ENCODE measurements at places on chromosomes 5 and 9. TPM values are rescaled to one million over a fixed set of nuclear protein-coding genes. Genes with fewer than 3 reads are reported as not detected.

The PCDHB3 gene
- total RNA-seq, result 4.6 TPM

DNA sequence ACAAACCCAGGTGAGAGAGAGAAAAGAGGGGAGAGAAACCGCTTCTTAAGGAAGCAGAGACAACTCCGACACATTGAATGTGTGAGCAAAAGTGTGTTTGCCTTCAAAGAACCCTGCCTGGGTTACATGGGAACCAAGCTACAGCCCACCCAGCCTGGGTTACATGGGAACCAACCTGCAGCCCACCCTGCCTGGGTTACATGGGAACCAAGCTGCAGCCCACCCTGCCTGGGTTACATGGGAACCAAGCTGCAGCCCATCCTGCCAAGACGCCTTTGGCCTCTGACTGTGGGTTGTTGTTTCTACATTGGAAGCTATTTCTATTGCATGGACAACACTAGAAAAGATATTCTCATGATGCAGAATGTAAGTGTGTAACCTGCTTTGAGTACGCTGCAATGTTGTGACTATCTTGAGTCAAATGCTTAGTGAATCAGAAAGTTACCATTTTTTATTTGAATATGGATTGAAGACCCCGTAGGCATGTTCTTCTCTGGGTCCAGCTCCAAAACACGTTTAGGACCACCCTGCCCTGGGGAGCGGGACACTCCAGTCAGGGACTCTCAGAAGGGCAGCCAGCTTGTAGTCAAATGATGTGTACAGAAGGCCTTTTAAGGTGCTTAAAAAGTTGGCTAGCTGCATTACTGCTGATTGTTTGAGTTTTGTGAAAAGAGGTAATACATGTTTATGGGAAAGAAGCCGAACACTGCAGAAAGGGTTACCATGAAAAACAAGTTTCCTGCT lies 39.1 kb upstream of the UNC5A start:
- no peak for DNase-seq

DNA sequence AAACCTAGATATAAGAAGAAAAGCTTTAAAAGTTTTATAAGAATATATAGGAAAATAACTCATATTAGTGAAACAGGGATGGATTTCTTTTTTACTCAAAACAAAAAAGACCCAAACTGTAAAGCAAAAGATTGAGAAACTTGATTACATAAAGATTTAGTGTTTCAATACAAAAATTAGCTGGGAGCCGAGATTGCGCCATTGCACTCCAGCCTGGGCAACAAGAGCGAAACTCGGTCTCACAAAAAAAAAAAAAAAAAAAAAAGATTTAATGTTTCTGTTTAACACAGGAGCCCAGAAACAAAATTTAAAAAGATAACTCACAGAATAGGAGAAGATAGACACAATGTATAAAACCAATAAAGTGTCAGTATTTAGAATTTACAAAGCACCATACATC lies 45.2 kb downstream of the CDC14B start:
- no peak for DNase-seq

- no peak for DNase-seq
These were observed 42.9 kb downstream of the OR2K2 start for GRCh38 chr9:111287127-111287526.

DNA sequence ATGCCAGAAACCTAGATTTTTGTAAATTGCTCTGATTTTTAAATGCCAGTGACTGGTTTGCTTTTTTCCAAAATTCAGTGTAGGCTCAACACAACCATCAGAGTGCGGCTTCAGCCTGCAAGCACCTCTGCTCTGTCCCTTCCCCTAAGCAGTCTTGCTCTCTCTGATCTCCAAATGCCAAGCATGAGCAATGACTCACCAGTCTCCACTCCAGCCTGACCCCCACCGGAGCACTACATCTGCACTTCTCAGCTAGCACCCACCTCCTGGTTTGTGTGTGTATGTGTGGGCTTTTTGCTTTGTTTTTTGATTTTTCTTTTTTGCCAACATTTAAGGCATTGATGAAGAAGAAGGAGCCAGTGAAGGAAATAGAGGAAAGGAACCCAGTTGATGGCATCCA lies 61.4 kb upstream of the ADRA1B start:
- DNase-seq, result no peak

GRCh38 chr5:125059255-125060002 lies 313.0 kb upstream of the ZNF608 start:
- DNase-seq, result no peak

DNA sequence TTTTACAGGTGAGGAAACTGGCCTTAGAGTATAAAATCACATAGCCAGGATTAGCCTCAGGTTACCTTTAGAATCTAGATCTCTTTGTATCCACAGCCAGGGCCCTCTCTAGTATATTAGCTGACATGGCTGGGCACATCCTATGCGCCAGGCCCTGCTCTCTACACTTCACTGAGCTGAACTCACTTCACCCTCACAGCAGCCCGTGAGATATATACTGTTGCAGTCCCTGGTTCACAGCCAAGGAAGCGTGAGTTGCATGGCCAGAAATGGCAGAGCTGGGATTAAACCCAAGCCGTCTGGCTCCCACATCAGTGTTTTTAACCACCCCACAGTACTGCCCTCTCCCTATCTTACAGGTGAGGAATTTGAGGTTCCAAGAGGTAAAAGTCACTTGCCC lies 58.4 kb downstream of the DAB2IP start:
- DNase-seq, result no peak

GRCh38 chr9:92729735-92730155 lies 34.9 kb downstream of the BICD2 start:
- no peak for DNase-seq

DNA sequence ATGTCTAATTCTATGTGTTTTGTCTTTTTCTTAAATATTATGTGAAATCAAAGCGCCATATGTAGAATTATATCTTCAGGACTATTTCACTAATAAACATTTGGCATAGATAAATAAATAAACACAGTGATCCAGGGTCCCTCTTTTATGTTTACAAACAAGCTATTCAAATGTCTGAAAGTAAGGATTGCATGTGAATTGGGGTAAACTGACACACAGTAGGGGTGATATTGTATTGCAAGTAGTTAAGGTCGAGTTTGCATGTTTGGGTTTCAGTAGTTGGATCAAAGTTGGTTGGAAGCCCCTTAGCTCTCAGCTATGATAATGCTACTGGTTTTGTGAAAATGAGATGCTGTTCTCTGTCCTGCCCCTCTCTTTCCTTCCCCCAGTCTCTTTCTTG lies 11.4 kb downstream of the ISL1 start:
- DNase-seq, result no peak

GRCh38 chr9:82970359-82970758 lies 92.6 kb downstream of the RASEF start:
- DNase-seq, result no peak

DNA sequence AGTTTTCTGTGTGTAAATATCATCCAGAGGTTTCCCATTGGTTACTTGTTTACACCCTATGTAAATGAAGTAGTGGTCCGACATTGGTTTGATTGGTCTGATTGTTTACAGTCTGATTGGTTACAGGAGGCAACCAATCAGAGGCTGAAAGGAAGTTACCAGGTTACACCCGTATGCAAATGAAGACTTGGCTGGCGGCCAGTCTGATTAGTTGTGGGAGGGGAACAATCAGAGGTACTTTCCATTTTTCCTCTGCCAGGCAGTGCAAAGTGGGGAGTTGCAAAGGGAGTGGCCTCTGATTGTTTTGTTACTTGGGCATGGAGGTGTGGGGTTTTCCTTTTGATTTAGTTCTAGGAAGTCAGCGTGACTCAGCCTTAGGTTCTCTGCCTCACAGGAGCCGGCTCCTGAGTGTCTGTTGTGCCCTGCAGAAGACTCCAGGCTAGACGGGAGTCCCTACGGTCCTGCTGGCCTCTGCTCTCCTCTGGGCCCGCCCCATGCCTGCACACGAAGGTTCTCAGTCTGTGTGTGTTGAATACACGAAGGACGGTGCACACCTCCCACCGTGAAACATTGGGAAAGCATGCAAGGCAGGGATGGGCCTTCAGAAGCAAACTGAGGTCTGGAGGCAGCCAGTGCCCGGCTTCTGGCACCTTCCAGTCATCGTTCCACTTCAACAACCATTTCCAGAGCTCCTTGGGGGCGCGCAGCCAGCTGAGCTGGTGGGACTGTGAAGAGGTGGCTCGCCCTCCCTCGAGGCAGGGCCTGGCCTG lies 42.9 kb downstream of the OLFM1 start:
- DNase-seq, result no peak

DNA sequence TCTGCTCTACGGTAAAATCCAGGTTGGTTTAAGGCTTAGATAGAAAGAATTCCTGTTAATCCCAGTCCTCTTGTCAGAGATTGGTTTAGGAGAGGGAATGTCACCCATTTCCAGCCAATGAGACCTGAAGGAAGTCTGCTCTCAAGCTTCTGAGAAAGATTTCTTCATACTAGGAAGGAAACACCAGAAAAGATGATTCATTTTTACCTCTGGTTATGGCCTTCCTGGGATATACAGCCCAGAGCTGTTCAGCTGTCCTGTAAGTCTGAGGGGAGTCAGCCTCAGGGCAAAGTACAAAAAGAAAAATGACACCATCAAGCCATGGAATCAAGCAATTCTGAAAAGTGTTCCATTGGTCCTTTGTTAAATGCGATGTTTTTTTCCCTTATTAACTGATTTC lies 18.6 kb upstream of the CFAP95 start:
- DNase-seq, result no peak

The DNAI1 gene
- not detected for total RNA-seq

The SLC35D2 gene
- total RNA-seq, result 22.6 TPM

DNA sequence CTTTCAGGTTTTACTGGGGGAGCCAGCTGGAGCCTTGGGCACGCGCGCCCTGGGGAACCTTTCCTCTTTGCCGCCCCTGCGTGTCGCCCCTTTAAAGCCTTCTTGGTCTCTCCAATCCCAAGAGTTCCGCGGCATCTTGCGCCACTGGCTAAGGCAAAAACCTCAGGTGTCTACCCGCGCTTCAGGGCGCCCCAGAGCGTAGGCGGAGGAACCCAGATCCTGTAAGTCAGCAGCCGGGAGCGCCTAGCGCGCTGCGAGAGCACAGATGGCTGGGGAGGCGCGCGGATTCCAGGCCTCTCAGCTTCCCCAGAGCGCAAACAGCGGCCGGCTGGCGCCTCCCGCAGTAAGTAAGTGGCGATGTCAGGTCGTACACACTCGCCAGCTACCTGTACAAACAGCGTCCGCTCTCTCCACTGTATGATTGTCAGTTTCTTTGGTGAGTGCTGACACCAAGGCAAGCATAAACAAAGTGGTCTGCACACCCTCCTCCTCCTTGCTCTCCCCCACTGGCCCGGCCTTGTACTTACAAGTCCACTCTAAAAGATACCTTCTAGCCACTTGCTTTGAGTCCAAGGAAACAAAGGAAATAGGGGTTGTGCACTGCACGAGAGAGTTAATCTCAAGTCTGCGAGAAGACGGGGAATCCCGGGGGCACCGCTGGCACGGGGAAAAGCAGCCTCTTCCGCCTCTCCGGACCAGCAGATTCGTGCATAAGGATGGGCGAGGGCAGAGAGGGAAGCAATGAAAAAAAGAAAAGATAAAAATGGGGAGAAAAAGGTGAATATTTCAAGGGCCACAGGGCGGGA lies 2.9 kb downstream of the HTR1A start:
- DNase-seq, result no peak

GRCh38 chr5:74589204-74590056 lies 51.1 kb downstream of the ENC1 start:
- DNase-seq, result no peak

DNA sequence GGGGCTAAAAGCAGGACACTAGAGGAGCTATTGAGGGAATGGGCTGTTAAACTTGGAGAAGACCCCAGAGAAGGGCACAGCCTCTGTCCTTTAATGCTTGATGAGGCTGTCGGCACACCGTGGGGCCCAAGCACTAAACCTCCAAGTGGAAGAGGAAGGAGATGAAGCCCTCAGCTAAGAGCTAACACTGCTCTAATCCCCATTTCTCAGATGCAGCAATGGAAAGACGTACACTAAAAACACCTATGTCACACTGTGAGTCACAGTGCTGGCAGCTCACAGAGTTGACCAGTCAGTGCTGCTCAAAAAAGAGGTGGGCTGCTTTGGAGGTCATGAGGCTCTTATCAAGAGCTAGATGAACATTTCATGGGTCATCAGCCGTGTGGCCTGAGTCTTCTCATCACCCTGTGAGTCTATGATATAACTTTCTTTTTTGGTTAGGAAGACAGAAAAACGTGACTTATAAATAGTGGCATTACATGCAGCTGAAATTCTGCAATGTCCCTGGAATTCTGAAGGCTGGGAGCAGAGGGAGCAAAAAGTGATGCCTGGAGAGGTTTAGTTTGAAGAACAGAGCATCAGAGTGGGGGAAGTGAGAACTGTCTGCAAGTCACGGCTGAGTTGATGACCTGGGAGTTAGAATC lies 21.5 kb downstream of the TNFSF8 start:
- no peak for DNase-seq

DNA sequence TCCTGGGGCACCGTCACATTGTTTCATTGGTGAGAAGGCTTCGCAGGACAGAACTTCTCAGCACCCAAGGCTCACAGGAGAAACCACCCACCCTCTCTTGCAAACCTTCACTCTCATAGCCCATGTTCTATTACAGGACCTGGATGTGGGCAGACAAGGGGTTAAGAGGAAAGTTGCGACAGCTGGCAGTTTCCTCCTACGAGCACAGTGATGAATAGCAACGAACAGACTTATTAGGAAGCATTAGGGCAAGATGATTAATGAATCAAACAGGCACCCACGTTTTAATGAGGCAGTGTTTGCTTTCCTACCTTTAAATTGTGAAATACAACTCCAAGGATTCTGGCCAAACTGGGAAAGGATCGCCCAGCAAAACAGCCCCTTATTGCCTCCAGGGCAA lies 339.3 kb downstream of the DRD1 start:
- DNase-seq, result no peak

DNA sequence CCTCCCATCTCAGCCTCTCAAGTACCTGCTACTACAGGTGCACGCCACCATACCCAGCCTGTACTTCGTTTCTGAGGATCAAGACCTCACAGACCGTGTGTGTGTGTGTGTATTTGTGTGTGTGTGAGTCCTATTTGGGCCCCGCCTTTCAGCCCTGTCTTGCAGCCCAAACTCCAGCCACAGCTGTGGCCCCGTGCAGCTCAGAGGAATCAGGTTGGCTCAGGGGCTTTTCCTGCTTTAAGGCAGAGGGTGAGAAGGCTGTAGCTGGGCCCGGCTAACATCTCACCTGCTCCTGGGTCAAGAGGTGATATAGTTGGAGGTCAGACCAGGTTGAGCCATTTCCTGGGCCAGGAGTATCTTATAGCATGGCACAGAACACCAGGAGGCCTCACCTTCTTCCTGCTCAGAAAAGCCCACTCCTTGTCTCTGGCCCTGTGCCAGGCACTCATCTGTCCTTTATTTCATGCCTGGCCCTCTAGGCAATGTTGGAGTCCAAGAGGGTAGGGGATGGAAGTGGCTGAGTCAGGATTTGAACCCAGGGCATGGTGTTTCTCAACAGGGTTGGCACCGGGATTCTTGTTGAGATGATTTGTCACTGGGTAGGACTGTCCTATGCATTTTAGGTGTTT lies 1.6 kb upstream of the PHYKPL start:
- no peak for DNase-seq

The CCNG1 gene
- 256 TPM for total RNA-seq

The IRX1 gene
- total RNA-seq, result 0.85 TPM

DNA sequence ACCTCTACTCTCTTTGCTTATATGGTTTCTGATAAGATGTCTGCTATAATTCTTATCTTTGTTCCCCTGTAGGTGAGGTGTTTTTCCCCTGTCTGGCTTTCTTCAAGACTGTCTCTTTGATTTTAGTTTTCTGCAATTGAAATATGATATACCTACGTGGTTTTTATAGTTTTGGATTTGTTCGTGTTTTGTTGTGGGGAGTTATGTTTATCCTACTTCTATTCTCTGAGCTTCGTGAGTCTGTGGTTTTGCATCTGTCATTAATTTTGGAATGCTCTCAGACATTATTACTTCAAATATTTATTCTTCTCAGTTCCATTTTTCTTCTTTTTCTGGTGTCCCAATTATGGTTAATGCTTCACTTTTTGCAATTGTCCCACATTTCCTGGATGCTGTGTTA lies 521.3 kb downstream of the KCTD16 start:
- no peak for DNase-seq

GRCh38 chr5:1414311-1415058 lies 30.8 kb downstream of the SLC6A3 start:
- DNase-seq, result no peak
